ENCODE measurements at places on chromosomes 1 and 21.

- no peak for DNase-seq
These were observed 470.8 kb downstream of the LMO4 start for GRCh38 chr1:87799451-87799850.

DNA sequence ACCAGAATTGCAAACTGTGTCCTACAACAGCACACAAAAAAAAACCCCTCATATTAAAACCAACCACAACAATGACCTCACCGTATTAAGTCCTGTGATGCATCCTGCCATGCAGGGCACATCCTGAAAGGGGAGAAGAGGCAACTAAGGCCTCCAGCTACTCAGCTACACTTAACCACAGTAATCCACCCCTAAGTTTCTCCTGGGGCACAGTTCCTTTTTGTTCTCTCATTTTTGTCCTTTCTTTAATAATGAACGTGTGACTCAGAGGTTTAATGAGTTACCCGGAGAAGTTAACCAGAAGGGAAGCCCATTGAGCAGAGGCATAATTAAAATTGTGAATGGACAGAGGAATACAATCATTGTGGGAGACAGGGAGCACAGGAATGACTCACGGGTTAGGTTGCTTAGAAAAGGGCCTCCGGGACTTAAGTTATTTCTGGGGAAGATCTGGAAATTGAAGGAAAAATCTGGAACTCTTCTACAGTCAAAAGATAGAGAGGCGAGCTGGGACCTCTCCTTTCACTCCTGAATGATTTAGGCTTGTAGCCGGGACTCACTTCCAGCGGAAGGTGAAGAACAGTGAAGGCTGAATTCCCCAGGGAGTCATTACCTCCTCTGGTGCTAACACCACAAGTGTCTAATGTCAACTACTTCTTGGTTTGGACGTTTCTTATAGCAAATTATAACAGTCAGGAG is 36.9 kb upstream of the HIVEP3 start:
- DNase-seq: no peak

DNA sequence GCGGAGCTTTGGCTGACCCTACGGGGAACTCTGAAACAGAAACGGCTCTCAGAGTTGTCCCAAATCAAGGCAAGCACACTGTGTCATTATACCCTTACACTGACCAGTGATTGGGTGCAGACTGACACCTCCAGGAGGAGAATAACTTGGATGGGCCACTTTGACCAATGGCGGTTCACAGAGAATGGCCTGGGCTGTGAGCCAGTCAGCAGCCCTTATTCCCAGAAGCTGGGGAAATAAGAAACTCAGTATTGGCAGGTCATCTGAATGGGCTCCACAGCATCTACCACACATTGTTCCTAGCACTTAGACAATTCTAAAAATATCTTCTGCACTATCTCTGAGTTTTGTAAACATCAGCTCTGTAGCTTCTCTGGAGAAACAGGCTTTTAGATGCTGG is 265.2 kb downstream of the ADGRL2 start:
- no peak for DNase-seq

DNA sequence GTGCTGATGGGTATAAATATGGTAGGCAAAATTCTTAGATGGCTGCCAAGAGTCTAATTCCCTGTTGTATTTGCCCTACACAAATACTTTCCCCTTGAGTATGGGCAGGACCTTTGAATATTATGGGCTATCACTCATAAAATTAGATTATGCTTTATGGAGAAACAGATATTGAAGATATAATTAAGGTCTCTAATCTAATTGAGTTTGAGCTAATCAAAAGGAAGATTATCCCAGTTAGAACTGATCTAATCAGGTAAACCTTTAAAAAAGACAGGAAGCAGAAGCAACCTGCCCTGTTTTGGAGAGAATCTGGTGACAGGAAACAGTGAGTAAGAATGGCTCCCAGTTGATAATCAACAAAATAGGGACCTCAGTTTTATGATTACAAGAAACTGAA is 609.0 kb upstream of the PRMT6 start:
- no peak for DNase-seq

DNA sequence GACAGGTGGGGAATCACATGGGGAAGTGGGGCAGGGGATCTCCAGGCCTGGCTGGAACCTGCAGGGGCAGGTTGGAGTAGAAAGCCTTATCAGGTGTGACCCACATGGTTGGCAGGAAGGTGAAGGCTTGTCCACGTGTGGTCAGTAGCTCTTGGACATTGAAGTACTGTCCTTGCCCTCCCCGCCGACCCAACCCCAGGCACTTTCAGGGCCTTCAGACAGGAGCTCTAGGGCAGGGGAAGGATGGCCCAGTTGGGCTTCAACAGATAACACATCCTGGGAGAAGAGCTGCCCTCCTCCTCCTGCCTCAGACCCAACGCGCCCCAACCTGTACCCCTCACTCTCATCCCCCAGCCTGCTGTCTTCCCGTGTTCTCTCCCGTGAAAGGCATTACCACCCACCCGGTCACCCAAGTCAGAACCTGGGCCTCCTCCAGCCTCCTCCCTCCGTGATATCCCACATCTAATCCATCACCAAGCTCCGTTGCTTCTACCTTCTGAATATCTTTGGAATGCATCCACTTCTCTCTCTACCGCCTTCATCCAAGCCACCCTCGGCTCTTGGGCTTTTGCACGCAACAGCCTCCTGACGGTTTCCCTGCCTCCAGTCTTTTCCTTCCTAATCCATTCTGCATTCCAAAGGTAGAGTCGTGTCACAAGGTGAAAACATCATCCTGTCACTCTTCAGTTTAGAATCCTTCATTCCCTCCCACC is 15.9 kb downstream of the PTPRF start:
- no peak for DNase-seq

DNA sequence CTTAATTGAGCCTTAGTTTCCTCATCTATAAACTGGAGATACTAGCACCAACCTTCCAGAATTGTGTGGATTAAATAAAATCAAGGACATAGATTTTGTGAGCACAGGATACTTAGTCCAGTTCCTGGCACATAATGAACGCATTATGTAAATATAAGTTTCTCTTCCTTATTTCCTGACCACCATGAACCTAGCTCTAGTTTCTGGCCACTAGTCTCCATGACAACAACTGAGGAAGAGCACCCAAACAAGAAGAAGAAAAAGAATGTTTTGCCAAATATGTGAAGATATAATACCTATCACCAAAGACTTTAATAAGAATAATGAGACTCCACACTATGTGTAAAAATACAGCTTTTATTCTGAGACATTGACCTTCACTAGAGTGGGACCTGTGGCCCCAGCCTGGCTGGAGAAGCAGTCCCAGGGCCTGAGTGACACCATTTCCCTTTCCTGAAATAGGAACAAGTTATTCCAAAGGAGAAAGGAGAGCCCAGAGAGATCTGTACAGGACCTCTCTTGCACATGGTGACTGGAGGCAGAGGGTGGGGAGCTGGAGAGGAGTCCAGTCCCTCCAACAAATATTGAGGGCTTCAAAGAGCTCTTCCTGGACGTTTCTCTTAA is 940 bp upstream of the USF1 start:
- DNase-seq: no peak

- no peak for DNase-seq
These were observed 207.6 kb upstream of the USP25 start for GRCh38 chr21:15522148-15522547.

DNA sequence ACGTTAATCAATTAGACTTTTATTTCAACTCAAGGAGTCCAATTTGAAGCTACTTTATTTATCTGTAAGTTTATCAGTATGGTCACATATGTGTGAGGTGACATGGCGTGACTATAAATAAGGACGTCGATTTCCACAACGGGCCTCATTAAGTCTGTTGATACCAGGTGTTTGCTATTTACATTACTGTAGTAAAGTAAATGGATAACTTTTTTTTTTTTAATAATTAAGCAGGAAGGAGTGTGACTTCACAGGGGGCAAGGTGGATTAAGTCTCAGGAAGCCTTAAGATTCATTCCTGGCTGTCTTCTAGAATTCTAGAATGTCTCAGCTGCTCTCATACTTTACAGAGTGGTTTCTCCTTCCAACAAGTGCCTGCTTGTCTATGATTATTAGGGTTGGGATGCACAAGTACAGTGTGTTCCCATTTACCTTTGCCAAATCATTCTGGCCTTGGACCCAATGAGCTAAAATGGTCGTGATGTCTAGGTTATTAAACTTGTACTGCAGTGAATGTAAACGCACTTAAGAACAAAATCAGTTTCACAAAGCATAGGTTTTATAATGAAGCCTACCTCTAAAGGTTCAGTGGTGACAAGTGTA is 15.5 kb downstream of the MAP3K7CL start:
- DNase-seq: no peak

DNA sequence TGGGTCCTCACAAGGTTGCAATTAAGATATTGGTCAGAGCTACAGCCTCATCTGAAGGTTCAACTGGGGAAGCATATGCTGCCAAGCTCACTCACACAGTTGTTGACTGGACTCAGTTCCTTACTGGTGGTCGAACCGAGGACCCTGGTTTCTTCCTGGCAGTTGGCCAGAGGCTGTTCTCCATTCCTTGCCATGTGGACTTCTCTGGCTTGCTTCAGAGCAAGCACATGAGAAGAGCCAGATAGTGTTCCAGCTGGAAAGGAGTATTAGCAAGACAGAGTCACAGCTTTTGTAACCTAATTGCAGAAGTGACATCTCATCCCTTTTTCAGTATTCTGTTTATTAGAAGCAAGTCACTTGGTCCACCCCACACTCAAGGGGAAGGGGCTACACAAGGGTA is 23.6 kb downstream of the POU2F1 start:
- no peak for DNase-seq

DNA sequence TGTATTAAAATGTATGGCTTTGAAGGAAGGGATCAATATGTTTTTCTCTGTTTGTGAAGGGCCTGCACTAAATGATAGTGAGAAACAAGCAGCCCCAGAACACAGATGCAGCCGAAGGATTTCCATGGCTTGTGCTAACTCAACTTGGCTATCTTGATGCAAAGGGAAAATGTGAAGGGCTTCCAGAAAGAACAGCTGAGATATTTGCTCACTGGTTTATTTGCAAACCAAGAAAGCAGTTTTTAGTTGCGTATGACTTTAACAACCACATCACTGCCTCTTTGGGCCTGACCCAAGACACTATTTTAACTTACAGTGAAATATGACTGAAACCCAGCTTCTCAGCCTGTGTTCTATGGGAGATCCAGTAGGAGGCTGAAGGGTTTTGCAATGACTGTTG is 369.9 kb downstream of the SETD4 start:
- no peak for DNase-seq

GRCh38 chr21:46117586-46118315 is 19.8 kb downstream of the COL6A2 start:
- DNase-seq: peak; percentile 6

DNA sequence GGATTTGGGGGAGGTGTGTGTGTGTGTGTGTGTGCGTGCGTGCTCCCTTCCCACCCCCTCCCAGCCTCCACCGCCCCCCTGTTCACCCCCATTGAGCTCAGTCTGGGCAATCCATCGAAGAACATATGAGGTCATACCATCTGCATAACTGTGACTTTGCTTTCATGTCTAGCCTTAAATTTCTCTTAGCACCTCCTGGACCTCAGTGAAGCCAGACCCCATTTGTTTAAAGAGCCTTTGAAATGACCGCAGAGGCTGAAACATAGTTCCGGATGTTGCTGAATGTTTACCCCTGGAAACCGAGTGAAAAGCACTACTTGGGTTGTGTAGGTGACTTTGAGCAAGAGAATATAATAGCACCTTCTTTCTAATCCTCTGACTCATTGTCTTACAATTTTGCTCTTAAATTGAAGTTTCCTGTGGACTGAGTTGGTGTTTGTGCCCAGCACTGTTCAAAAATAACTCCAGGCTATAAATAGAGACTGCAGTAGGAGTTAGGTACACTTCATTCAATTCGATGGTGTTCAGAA is 75.4 kb downstream of the UBE4B start:
- DNase-seq: no peak

DNA sequence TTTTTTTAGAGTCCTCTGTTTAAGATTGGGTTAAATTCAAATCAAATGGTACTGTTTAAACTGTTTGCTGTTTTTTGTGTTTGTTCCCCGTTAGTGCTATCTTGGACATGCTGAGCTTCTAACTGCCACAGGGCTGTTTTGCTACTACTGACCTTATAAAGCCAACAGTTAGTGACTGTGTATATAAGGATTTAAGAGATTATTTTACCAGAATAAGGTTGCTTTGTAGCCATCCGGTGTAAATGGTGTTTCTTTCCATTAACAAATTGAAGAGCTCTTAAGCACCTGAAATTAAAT is 37.0 kb downstream of the ZNF281 start:
- DNase-seq: no peak

GRCh38 chr1:160521554-160521953 is 1.5 kb downstream of the SLAMF6 start:
- DNase-seq: no peak

GRCh38 chr1:222182641-222183040 is 365.3 kb downstream of the HHIPL2 start:
- no peak for DNase-seq

- DNase-seq: peak; percentile 22
These were observed 5.6 kb upstream of the CTPS1 start for GRCh38 chr1:40973912-40974311.

GRCh38 chr1:109896681-109897080 is 14.0 kb upstream of the CSF1 start:
- no peak for DNase-seq

GRCh38 chr1:44237721-44238457 is 24.6 kb downstream of the DMAP1 start:
- no peak for DNase-seq

DNA sequence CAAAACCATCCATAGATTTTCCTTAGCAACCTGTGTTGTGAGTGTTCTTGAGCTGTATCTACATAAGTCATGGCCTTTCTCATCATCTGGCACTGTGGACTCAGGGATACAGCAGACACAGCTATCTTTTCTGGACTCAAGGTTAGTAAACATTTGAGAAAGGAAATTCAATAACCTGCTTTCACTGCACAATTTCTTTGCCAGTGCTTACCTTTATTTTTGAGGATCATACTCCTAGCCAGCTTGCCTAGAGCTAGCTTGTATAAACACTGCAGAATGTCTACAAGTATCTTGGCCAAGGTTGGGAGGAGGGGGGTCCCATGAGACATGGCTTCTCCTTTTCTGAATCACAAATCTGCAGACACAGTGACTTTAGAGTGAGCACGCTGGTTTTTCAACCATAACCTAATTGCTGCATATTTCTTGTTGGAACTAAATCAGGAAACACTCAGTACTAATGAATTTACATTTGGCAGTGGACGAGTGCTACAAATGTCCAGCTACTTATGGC is 27.2 kb downstream of the ADAMTS5 start:
- DNase-seq: no peak

DNA sequence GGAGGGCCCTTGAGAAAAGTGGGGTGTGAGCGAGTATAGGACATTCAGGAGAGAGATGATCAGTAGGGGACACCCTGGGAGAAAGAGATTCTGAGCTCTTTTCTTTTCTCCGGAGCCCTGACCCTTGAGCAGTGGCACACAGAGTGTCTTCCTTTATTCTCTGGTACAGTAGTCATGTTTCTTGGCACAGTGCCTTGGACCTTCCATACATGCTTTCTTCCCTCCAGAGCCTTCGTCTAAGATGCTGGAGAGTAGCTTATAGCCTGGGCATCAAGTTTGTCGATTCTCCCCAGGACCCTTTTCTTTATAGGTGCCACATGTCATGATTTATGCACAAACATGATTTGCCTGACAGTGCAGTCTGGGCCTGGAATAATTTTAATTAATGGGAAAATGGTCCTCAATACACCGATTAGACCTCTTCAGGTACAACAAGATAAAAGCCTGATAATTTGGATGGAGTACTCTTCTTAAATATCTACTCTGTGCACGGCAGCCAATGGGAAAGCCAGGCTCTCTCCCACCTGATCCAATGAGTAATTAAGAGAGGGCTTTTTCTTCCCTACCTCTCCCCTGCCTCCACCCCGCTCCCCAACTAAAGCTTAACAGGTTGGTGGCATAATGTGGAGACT is at the start of gene TBX19:
TSS of gene TBX19 (plus strand) at position 582 of the 632 bp plus-strand sequence. CDS start 214 bp downstream, outside the sequence.
- no peak for DNase-seq

GRCh38 chr1:231508941-231509340 is 19.5 kb upstream of the TSNAX start:
- no peak for DNase-seq

- no peak for DNase-seq
These were observed 102.8 kb upstream of the WNT4 start for GRCh38 chr1:22245726-22246125.

Measured in T-helper 2 cell (primary cell).